ENCODE measurements at places on chromosomes 6 and 20.

DNA sequence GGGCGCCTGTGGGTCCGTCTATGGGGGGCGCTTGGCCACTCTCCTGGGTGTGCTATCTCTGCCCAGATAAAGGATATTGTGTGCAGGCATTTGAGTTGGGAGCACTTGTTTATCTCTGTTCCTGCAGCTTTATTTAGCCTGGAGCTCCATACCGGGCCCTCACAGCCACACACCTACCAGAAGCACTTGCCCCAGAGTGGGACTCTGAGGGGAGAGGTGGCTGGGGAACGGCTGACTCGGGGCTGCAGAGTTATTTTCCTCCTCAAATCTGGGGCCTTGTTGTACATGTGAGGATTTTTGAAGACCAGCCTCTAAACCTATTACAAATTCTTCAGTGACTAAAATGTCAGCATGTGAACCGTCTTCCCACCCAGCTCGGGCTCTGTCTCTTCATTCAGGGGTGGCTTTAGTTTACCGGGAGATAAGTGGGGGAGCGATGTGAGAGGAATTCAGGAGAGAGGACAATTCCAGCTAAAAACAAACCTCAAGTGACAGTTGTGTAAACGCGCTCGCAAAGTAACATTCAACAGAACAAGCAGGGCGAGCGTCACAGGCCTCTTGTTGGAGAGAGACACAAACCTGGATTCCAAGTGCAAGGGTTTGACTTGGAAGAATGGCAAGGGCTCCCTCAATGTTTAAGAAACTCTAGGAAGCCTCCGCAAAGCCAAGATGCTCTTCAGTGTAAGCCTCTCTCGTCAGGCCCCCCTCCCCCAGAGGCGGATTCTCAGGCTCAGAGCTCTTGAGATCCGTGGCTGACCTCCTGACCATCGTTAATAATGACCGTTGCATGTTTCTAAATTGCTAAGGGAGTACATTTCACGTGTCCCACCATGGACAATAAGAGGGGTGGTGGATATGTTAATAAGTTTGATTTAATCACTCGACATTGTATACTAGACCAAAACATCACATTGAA is 548.9 kb downstream of the QKI start:
- H3K36me3 ChIP-seq = no peaks in the 10 kb centered on the region
- no peak for DNase-seq
- H3K4me3 ChIP-seq = no peak overlapping the region
- peaks cover 60% of the 10 kb centered on the region for H3K4me1 ChIP-seq
- peak overlapping the region; percentile 98 for H3K27ac ChIP-seq
- no peaks in the 10 kb centered on the region for H3K27me3 ChIP-seq

GRCh38 chr6:109406196-109406595 is 23.9 kb upstream of the CD164 start:
- no peaks in the 10 kb centered on the region for H3K27me3 ChIP-seq
- no peak overlapping the region for H3K27ac ChIP-seq
- H3K4me1 ChIP-seq = no peaks in the 10 kb centered on the region
- no peak overlapping the region for H3K4me3 ChIP-seq
- no peak for DNase-seq

GRCh38 chr6:79422666-79423065 is 114.6 kb downstream of the LCA5 start:
- H3K4me1 ChIP-seq = peaks cover 7% of the 10 kb centered on the region
- no peak overlapping the region for H3K27ac ChIP-seq
- H3K27me3 ChIP-seq = no peaks in the 10 kb centered on the region
- no peak overlapping the region for H3K4me3 ChIP-seq
- H3K36me3 ChIP-seq = no peaks in the 10 kb centered on the region

- H3K27me3 ChIP-seq = no peaks in the 10 kb centered on the region
- no peaks in the 10 kb centered on the region for H3K36me3 ChIP-seq
- no peak for DNase-seq
- no peaks in the 10 kb centered on the region for H3K4me1 ChIP-seq
- H3K4me3 ChIP-seq = no peak overlapping the region
Measured at GRCh38 chr6:154479351-154479769, 31.1 kb downstream of the CNKSR3 start.

GRCh38 chr20:32248043-32248442 is 29.4 kb upstream of the KIF3B start:
- H3K27me3 ChIP-seq = no peaks in the 10 kb centered on the region
- H3K27ac ChIP-seq = no peak overlapping the region
- H3K4me3 ChIP-seq = no peak overlapping the region
- no peak for DNase-seq

DNA sequence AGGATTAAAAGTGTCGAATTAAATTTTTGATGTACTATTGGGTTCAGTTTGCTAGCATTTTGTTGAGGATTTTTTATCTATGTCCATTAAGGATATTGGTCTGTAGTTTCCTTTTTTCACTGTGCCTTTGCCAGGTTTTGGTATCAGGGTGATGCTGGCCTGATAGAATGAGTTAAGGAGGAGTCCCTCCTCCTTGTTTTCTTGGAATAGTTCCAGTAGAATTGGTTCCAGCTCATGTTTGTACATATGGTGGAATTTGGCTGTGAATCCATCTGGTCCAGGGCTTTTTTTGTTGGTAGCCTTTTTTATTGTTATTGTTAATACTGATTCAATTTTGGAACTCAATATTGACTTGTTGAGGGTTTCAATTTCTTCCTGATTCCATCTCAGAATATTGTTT is 141.8 kb downstream of the SIM1 start:
- no peaks in the 10 kb centered on the region for H3K4me1 ChIP-seq
- no peak for DNase-seq
- no peaks in the 10 kb centered on the region for H3K27me3 ChIP-seq
- no peak overlapping the region for H3K27ac ChIP-seq
- no peak overlapping the region for H3K4me3 ChIP-seq
- no peaks in the 10 kb centered on the region for H3K36me3 ChIP-seq

DNA sequence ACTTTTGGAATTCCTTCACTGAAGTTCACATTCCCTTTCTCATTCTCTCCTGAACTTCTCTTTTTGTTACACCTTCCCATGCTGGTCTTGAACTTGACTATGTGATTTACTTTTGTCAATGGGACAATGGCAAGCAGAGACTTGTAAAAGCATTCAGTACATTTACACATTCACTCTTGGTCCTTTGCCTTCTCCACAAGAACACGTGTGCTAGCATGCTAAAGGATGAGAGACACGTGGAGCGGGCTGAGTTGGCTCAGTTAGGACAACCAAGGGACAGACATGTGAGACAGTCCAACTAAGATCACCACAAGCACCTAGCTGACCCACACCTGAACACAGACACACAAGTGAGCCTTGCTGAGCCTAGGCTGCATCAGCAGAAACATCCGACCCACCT is 91.3 kb upstream of the PAK5 start:
- no peak overlapping the region for H3K27ac ChIP-seq
- no peaks in the 10 kb centered on the region for H3K27me3 ChIP-seq
- H3K36me3 ChIP-seq = no peaks in the 10 kb centered on the region
- no peak for DNase-seq

- no peak overlapping the region for H3K27ac ChIP-seq
- H3K27me3 ChIP-seq = no peaks in the 10 kb centered on the region
- H3K36me3 ChIP-seq = no peaks in the 10 kb centered on the region
- no peak overlapping the region for H3K4me3 ChIP-seq
Measured at GRCh38 chr20:46898423-46898822, 3.8 kb downstream of the EYA2 start.

- H3K27me3 ChIP-seq = no peaks in the 10 kb centered on the region
- H3K4me3 ChIP-seq = no peak overlapping the region
- H3K36me3 ChIP-seq = no peaks in the 10 kb centered on the region
- no peak for DNase-seq
- H3K27ac ChIP-seq = no peak overlapping the region
- no peaks in the 10 kb centered on the region for H3K4me1 ChIP-seq
Measured at GRCh38 chr6:145329257-145329656, 406.1 kb downstream of the EPM2A start.

DNA sequence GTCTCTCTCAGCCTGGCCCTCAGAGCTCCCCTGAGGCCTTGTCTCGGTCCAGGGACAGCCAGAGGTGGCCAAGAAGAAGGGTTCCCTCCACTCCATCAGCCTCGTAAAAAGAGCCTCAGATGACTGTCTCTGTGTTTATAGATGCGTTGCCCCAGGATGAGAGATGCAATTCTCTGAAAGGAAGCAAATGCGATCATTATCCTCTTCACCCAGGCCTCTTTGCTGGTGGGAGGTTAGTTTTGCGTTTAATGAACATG is 90.4 kb downstream of the YTHDF1 start:
- no peak overlapping the region for H3K4me3 ChIP-seq
- DNase-seq = no peak
- H3K27ac ChIP-seq = no peak overlapping the region
- H3K27me3 ChIP-seq = no peaks in the 10 kb centered on the region
- no peaks in the 10 kb centered on the region for H3K36me3 ChIP-seq

DNA sequence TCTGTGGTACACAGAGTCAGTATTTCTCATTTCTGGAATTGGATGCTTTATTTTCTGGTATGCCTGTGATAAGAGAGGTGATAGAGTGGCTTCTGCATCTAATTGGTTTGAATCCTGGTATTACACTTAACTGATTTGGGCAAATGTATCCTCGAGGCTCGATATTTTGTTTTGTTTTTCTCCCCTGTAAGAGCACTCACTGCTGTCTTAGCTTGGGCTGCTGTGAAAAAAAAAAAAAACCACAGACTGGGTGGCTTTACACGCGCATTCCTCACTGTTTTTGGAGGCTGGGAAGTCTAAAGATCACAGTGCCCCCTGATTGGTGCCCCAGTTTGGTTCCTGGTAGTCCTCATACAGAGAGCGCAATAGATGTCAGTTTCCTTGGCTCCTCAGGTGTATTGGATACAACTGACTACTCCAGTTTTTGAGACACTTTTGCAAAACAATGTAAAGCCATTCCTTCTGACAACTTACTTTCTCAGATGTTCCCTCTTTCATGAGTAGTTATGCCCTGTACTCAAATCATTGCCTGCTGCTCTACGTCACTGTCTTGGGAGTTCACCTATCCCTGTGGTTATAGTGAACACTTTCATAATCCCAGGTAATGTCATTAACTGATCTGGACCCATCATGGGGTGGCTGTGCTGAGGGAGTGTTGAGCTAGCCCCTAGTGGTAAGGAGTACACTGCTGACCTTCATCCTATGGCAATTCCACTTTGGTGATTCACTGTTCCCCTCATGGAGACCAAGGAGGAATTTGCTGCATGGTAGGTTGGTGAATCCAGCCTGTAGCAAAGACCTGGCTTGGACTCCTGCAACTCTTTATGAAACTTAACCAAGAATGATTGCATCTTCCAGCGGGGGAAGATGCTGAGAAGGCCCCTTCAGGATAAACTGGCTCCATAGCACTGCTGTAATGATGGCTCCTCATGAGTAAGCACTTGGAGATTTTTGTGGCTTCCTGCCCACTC is 3.5 kb upstream of the ACAT2 start:
- H3K27me3 ChIP-seq = no peaks in the 10 kb centered on the region
- H3K27ac ChIP-seq = no peak overlapping the region
- H3K4me3 ChIP-seq = no peak overlapping the region
- DNase-seq = no peak

- H3K4me3 ChIP-seq = no peak overlapping the region
- no peaks in the 10 kb centered on the region for H3K36me3 ChIP-seq
- H3K27me3 ChIP-seq = no peaks in the 10 kb centered on the region
- no peak overlapping the region for H3K27ac ChIP-seq
- DNase-seq = no peak
- no peaks in the 10 kb centered on the region for H3K4me1 ChIP-seq
Measured at GRCh38 chr6:29734046-29735018, 11.1 kb downstream of the HLA-F start.

GRCh38 chr20:41180599-41181333 is 43.4 kb downstream of the PLCG1 start:
- H3K4me3 ChIP-seq = no peak overlapping the region
- H3K36me3 ChIP-seq = peaks cover 17% of the 10 kb centered on the region
- H3K4me1 ChIP-seq = peaks cover 41% of the 10 kb centered on the region
- DNase-seq = peak; percentile 50

DNA sequence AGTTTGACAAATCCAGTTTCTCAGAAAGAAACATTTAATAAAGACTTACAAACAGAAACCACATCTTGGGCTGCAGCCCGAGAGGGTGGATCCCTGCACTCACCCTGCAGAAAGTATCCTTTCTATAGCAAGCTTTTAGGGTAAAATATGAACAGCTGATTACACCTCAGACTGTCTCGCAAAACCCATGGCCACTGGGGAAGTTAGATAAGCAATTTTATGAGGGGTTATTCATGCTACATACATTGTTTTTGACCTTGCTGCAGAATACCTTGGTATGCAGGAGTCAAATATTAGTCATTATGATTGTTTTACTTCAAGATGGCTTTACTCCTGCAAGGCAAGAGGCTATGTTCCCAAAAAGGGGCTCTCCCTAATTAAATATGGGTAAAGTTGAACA is 126.9 kb downstream of the OR2B2 start:
- no peaks in the 10 kb centered on the region for H3K27me3 ChIP-seq
- no peak overlapping the region for H3K27ac ChIP-seq
- no peaks in the 10 kb centered on the region for H3K36me3 ChIP-seq
- no peak overlapping the region for H3K4me3 ChIP-seq

DNA sequence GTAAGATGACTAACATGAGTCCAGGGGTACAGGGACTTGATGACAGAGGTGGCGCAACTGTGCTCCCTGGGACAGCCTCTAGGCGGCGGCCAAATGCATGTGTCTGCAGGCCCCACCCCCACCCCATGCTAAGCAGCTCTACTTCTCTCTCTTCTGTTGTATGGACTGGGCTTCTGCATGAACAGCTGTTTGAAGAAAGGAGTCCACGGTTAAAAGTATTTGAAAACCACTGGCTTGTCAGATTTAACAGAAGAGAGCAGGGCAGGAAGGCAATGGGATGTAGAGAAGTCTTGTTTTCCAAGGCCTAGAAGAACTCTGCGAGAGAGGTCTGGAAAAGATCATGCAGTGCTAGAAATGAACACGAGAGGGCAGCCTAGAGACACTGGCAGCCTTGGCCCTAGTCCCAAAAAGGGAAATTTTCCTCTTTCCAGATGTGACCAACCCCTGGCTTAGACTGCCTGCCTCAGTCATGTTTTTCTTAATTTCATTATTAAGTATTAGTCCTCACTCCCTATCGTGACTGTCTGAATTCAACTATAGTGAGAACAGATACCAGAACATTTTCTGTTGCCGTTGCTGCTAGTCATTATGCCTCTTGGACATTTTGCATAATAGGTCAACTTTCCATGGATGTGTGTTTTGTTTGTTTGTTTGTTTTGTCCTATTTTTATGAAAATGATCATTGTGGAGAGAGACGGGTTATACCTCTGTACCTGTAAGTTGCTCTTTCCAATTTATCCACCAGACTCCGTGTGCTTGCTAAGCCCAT is 265.0 kb downstream of the ADGRG6 start:
- H3K27me3 ChIP-seq = no peaks in the 10 kb centered on the region
- DNase-seq = peak; percentile 60
- H3K36me3 ChIP-seq = no peaks in the 10 kb centered on the region
- H3K27ac ChIP-seq = no peak overlapping the region
- no peak overlapping the region for H3K4me3 ChIP-seq
- H3K4me1 ChIP-seq = peaks cover 7% of the 10 kb centered on the region

DNA sequence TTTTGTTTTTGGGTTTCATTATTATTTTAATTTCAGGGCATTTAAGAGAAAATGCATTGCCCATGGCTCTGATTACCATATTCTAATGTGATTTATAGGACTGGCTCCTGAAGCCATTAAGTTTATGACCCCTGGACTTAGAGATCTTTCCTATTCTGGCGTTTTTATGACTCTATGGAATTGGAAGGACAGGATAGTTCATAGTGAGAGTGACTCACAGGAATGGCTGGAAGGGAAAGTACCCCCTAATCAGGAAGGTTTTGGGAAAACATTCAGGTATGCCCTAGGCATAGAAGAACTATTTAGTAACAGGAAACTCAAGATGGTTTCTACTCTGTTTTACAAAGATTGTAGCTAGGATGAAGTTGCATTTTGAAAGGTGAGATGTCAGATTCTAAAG is 108.6 kb upstream of the SLC2A12 start:
- no peaks in the 10 kb centered on the region for H3K4me1 ChIP-seq
- no peak for DNase-seq
- H3K36me3 ChIP-seq = no peaks in the 10 kb centered on the region

Measured in right atrium auricular region (tissue), 2 donors.